CMK (cell line): ENCODE measurements at places on chromosomes 5 and 9.

- DNase-seq = peak; percentile 68
Measured at GRCh38 chr9:98775831-98776441, 20.4 kb downstream of the ANKS6 start.

DNA sequence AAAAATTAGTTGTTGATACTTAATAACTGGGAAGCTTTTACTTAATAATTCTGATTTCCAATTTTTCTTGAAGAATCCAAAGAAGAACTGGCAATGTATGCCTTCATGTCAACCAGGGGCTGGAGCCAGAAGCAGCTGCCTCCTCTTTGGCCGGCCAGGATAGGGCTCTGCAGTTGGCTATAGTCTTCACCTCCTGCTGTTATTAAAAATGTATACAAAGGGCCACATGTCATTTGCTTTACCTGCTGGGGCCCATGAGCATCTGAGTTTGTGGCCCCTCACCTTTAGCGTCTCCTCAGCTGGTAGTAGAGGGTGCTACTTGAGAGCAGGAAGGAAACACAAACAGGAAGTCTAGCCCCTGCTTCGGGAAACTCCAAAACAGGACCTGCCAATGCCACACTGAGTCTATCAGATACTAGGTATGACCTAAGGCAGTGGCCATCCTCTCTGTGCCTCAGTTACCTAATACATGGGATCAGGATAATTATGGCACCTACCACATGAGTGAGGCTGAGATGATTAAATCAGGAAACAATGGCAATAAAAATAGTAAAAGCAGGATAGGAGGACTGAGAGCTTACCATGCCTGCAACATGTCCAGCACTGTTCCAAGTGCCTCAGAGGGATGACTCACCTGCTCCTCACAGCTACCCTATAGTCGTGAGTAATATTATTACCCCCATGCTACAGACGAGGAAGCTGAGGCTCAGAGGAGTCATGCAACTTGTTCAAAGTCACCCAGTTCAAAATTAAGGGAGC lies 21.3 kb downstream of the CCDC69 start:
- no peak for DNase-seq

- no peak for DNase-seq
Measured at GRCh38 chr5:116423141-116423540, 151.5 kb downstream of the SEMA6A start.

DNA sequence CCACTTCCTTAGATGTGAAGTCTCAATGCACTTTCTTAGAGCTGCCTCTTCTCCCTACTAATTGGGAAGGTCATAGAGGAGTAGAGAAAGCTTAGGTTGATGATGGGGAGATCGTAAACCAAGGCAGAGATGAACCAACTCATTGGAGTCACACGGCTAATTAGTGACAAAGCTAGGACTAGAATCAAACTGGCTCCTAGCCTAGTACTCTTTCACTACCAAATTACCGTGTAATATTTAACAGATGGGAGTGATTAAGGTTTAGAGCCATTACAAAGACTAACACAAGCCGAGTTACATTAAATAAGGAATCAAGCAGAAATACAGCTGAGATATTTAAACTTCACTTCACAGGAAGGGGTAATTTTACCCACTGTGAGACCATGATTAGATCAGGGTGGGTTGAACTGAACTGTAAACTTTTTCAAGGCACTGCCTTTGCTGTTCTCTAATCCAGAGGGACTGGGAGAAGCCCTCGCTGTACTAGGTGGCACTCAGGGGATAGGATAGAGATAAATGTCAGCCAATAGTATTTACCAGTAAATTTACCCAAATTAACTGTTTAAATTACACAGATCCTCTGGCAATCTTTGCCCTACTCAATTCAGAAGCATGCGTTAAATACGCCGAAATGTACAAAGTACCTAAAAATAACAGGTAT lies 166.4 kb upstream of the PIK3R1 start:
- no peak for DNase-seq

- DNase-seq = no peak
Measured at GRCh38 chr5:128974567-128974966, 9.3 kb downstream of the SLC27A6 start.

DNA sequence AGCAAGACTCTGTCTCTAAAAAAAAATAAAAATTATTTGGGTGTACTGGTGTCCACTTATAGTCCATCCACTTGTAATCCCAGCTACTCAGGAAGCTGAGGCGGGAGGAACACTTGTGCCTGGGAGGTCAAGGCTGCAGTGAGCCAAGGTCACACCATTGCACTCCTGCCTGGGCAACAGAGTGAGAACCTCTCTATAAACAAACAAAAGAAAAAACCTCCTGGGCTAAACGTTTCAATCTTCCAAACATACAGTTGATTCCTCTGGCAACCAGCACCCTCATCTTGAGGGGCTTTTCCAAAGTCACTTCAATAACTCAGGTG lies 13.9 kb upstream of the CDK5RAP2 start:
- no peak for DNase-seq

GRCh38 chr5:84693256-84693655 lies 308.6 kb upstream of the EDIL3 start:
- DNase-seq = no peak

DNA sequence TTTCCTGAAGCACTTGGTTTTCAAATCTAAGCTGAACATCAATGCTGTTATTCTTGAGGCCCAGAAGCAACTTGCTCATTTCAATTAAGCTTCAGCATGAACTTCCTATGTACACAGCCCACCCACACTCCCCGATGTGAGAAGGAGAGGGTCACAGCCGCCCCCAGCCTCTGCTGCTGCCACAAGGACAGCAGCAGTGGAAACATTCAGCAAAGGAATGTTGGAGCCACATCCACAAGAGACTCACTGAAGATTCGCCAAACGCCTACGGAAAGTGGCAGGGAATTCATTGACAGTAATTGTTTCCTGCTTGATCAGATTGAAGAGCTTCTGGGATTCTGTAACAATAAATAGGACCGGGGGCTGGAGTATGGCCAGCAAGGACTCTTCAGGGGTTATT lies 2.9 kb downstream of the TGFBI start:
- no peak for DNase-seq

DNA sequence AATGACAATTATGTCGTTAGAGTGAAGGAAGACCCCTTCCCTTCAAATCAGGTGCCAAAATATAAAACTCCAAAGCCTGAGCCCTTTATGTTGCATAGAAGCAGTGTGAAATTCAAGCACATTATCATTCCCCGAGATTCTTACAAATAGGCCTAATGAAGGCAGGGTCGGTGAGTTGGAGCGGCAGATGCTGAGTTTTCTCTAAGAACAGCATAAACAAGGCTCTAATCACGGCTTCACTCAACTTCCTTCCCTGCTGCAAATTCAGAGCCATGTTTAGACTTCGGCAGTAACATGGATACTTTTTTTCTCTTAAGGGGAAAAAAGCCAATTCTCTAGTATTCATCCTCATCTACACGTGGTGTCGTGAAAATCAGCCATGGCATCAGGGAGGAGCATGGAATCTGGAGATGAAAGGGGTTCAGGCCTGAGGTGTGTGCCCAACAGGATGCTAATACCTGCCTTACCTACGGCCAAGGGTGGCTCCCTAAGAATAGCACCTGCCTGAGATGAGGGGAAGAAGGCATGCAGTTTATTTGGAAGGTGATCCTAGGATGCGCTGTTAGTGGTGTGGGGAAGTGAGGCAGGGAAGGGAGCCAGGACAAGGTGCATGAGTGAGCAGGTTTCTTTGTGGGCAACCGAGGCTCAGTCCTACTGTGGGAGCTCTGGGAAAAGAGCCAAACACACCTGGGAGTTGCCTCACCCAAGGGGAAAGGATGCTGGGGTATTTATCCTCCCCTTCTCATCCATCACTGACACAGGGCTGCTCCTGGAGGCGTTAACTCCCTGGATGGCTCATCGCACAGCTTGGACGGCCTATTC lies 146.8 kb upstream of the TBC1D2 start:
- DNase-seq = no peak
